ENCODE measurements at places on chromosomes 13 and 19.

GRCh38 chr13:78881751-78882150, 222.8 kb upstream of the OBI1 start:
- no peak for DNase-seq

GRCh38 chr13:39527961-39528660, 74.9 kb downstream of the LHFPL6 start:
- no peak for DNase-seq

DNA sequence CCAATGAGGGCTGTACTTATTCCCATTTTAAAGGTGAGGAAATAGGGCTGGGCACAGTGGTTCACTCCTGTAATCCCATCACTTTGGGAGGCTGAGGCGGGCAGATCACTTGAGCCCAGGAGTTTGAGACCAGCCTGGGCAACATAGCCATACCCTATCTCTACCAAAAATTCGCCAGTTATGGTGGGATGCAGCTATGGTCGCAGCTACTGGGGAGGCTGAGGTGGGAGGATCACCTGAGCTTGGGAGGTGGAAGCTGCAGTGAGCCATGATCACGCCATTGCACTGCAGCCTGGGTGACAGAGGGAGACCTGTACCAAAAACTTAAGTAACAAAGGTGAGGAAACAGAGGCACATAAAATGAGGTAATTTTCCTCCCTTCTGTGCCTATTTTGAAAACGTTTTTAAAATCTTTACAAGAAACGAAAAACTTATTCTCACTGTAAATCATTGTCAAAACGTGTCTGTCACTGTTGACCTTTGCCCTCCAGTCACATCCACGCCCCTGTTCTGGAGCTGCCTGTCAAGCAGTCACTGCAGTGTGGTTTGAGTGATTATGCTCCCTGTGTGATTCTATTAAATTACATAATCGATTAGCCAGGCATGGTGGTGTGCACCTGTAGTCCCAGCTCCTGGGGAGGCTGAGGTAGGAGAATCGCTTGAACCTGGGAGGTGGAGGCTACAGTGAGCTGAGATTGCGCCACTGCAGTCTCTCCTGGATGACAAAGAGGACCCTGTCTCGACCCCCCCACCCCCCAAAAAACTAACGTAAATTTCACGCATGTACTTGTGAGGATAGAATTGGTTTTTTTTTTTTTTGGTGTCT, 12.5 kb downstream of the NOP53 start:
- DNase-seq: no peak

GRCh38 chr13:109158383-109158782, 529.0 kb downstream of the MYO16 start:
- no peak for DNase-seq

Data from activated CD8-positive, alpha-beta memory T cell treated with anti-CD3 and anti-CD28 coated beads for 1 hour (primary cell).